ENCODE measurements at places on chromosomes 16 and 17. TPM values are rescaled to one million over a fixed set of nuclear protein-coding genes. Genes with fewer than 3 reads are reported as not detected.

Gene GAST
- not detected for total RNA-seq

Gene MRPL38
- total RNA-seq: 113 TPM

Gene RAD51D
- total RNA-seq: 4.4 TPM

Gene SLC52A1
- total RNA-seq: not detected

Gene FBXW10
- 0.24 TPM for total RNA-seq

Gene HS3ST3A1
- total RNA-seq: 1.3 TPM

Gene NATD1
- 19.1 TPM for total RNA-seq

Gene EXOC3L1
- total RNA-seq: 2.3 TPM

Gene BRIP1
- 0.22 TPM for total RNA-seq

Gene ARHGDIG
- total RNA-seq: 9.3 TPM

Gene PRSS33
- not detected for total RNA-seq

Gene KRT9
- not detected for total RNA-seq

Gene SCGB1C2
- not detected for total RNA-seq

Gene CEP295NL
- 0.70 TPM for total RNA-seq

Gene DNAI2
- not detected for total RNA-seq

Gene NOG
- total RNA-seq: 0.65 TPM

Gene JUP
- total RNA-seq: 195 TPM

Gene UBALD1
- 27.5 TPM for total RNA-seq

Gene HSD17B1
- total RNA-seq: 0.78 TPM

Gene CSF3
- total RNA-seq: not detected

Gene NPIPA2
- total RNA-seq: 4.0 TPM

Gene ADAM11
- 18.5 TPM for total RNA-seq

Gene MPV17L
- 6.1 TPM for total RNA-seq

Gene TCF25
- total RNA-seq: 83.2 TPM

Gene MPP3
- total RNA-seq: 48.5 TPM

Gene DHX8
- 26.1 TPM for total RNA-seq

Gene TEX14
- 0.13 TPM for total RNA-seq

Gene TMC7
- total RNA-seq: 0.67 TPM

Gene PSME3
- total RNA-seq: 74.7 TPM

Gene CRHR1
- not detected for total RNA-seq

Gene ATP6V0A1
- total RNA-seq: 29.9 TPM

Gene HSF5
- not detected for total RNA-seq

Gene KRTAP1-5
- not detected for total RNA-seq

Gene TRPV3
- 1.0 TPM for total RNA-seq

Gene MYL11
- total RNA-seq: not detected

Gene CCL15
- not detected for total RNA-seq

Gene ABCA10
- total RNA-seq: 6.9 TPM

Gene PLA2G15
- 38.1 TPM for total RNA-seq

Gene SPNS3
- total RNA-seq: 0.24 TPM

Gene KRTAP2-3
- total RNA-seq: not detected

Gene CD79B
- total RNA-seq: 8.9 TPM

Gene GAN
- 9.0 TPM for total RNA-seq

Gene SMARCD2
- 22.0 TPM for total RNA-seq

Gene BOLA2B
- total RNA-seq: 48.7 TPM

Gene SP2
- total RNA-seq: 12.4 TPM

Gene NPIPA5
- 5.2 TPM for total RNA-seq

Gene UMOD
- not detected for total RNA-seq

Gene MVD
- 21.9 TPM for total RNA-seq

Gene TNFRSF17
- total RNA-seq: not detected

Gene COX6A2
- 1,514 TPM for total RNA-seq

Gene ACAP1
- 14.9 TPM for total RNA-seq

Gene CLDN7
- 0.94 TPM for total RNA-seq

Gene FLYWCH2
- total RNA-seq: 27.9 TPM

Gene GEMIN4
- total RNA-seq: 12.2 TPM

Data from Right ventricle myocardium superior (tissue), 1 donor.